Left renal pelvis (tissue), 4 donors: ENCODE measurements at places on chromosomes 5 and 9. TPM values are rescaled to one million over a fixed set of nuclear protein-coding genes. Genes with fewer than 3 reads are reported as not detected.

Gene FAM219A
- 13.9 TPM for polyA plus RNA-seq

Gene LCN1
- not detected for polyA plus RNA-seq

Gene SLC35A4
- 85.7 TPM for polyA plus RNA-seq

Gene DNAJC25
- 15.9 TPM for polyA plus RNA-seq

Gene RAB3C
- polyA plus RNA-seq: 1.1 TPM

Gene CCIN
- 0.55 TPM for polyA plus RNA-seq

Gene GDA
- 1.1 TPM for polyA plus RNA-seq

Gene FABP6
- polyA plus RNA-seq: not detected

Gene GLRA1
- not detected for polyA plus RNA-seq

Gene CIZ1
- polyA plus RNA-seq: 123 TPM

Gene IFNA2
- polyA plus RNA-seq: not detected

Gene TMEM252
- polyA plus RNA-seq: 4.3 TPM

Gene SLC6A18
- polyA plus RNA-seq: not detected

Gene CNTFR
- polyA plus RNA-seq: 31.8 TPM

Gene F2RL2
- 0.49 TPM for polyA plus RNA-seq

Gene SNX2
- 167 TPM for polyA plus RNA-seq

Gene NR2F1-AS1
- 54.3 TPM for polyA plus RNA-seq

Gene KIAA1958
- 11.7 TPM for polyA plus RNA-seq

Gene ARHGEF37
- 6.8 TPM for polyA plus RNA-seq

Gene ABCA2
- 18.7 TPM for polyA plus RNA-seq

Gene CRAT
- 42.8 TPM for polyA plus RNA-seq

Gene CDC25C
- 6.5 TPM for polyA plus RNA-seq

Gene SLC34A3
- 0.37 TPM for polyA plus RNA-seq

Gene AIF1L
- 369 TPM for polyA plus RNA-seq

Gene TTLL11
- polyA plus RNA-seq: 6.6 TPM

Gene FOXD4L3
- polyA plus RNA-seq: not detected

Gene SPINK13
- polyA plus RNA-seq: 0.78 TPM

Gene ARAP3
- 19.6 TPM for polyA plus RNA-seq

Gene GRXCR2
- not detected for polyA plus RNA-seq

Gene AJM1
- 1.2 TPM for polyA plus RNA-seq

Gene ACOT12
- polyA plus RNA-seq: 0.68 TPM

Gene CD14
- 9.1 TPM for polyA plus RNA-seq

Gene SGCD
- 9.5 TPM for polyA plus RNA-seq

Gene PFN3
- 1.5 TPM for polyA plus RNA-seq

Gene NEUROG1
- polyA plus RNA-seq: not detected
